ENCODE measurements at places on chromosomes 12 and 14.

GRCh38 chr12:91113621-91114020, 2.3 kb upstream of the LUM start:
- ATAC-seq = no peak

DNA sequence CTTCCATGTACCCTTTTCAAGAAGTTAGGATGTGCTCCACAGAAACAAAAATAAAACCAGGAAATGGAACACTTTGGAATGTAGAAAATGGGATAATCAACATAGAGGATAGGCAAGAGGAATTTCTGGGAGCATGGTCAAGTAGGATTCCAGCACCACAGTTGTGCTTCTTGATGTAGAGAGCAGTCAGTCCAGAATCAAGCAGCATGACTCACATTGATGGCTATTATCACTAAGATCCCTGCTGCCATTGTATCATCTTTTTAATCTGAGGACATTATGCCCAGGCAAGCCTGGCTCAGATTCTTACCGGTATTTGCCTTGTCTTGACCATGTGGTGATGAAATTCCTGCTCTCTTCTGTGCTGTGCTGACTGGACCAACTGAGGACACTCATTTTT, 5.7 kb downstream of the ETFRF1 start:
- ATAC-seq = peak; percentile 83

- ATAC-seq = no peak
Measured at GRCh38 chr12:128015276-128015675, 251.7 kb upstream of the TMEM132C start.

DNA sequence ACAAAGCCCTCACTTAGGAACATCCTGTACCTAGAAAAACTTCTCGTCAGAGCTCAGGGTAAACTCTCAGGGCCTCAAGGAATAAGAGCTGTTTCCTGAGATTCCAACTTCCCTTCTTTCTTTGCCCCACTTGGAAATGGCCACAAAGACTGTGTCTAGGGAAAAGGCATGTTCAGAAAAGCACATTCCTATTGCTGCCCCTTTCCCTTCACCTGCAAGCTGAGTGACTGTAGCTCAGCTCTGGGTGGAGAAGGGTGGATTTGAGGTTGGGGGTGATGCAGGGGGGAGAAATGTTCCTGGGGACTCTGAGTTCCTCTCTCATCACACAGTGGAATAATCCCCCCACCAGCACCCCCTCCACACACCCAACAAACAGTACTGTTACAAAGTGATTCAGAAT, 6.8 kb downstream of the ENDOU start:
- no peak for ATAC-seq

DNA sequence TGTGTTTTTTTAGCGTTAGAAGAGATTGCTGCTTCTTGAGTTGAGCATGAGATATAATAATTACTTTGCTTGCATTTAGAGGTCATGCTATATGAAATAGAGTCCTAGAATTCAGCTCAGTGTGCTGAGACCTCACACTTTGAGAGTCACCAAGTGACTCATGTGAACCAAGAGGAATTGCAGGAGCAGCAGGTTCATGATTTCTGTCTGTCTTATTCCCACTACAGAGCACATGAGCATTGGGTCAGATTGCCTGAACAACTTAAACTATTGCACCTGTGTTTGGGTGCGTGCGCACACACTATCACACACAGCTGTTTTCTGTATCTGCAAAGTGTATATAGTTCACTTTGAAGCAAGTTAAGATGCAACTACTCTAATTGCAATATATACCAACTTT, 109.3 kb downstream of the FGD4 start:
- ATAC-seq = no peak

DNA sequence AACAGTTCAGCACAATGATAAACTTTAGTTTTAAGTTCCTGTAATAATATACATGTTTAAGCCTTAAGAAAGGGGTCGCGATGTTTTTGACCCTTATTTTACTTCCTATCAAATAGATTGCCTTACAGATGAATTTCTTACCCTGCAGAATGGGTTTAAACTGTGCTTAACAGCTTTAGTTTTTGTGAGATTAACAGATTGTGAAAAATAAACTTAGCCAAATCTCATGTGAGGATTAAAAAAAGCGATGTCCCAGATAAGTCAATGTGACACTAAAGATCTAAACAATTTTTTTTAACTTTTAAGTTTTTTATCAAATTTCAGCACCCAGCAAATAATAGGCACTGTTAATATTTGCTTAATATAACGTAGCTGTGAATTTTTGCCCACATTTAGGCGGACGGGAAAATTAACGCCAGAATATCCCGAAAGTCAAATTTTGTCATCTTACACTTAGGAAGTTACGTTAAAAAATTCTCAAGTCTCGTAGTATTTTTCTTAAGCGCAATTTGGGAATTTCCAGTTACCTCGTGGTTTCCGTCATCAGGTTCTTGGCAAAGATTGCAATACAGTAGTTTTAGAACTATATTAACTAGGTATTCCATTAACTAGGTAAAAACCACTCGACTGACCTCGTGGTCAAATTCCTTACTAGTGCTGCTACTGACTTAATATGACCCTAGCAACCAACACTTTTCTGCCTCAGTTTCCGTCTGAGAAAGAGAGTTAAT, 1.2 kb downstream of the HNRNPC start:
- ATAC-seq = no peak

GRCh38 chr12:32471591-32472001, 72.2 kb downstream of the FGD4 start:
- ATAC-seq = no peak

- ATAC-seq = no peak
Measured at GRCh38 chr12:98213556-98213955, 301.8 kb upstream of the TMPO start.

DNA sequence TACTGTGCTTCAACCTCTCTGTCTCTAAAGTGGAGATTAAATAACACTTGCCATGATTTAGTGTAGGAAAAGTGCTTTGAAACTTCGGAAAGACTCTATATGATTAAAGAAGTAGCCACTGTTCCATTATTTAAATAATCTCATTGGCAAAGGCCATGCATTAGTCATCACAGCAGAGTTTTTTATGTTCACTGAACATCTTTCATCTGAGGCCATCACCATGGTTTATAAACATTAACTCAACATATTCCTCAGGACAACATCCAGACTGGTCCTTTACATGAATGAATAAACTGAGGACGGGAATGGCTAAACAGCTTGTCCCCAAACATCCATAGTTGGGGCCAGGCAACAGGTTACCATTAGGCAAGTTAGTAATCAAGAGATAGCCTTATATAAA, 124.6 kb upstream of the FRMD6 start:
- peak; percentile 80 for ATAC-seq

GRCh38 chr12:77045183-77045582, 20.2 kb downstream of the E2F7 start:
- ATAC-seq = peak; percentile 60

- ATAC-seq = peak; percentile 55
Measured at GRCh38 chr12:65881965-65882413, 57.7 kb downstream of the HMGA2 start.

- ATAC-seq = no peak
Measured at GRCh38 chr12:27396216-27396815, 50.2 kb upstream of the SMCO2 start.

DNA sequence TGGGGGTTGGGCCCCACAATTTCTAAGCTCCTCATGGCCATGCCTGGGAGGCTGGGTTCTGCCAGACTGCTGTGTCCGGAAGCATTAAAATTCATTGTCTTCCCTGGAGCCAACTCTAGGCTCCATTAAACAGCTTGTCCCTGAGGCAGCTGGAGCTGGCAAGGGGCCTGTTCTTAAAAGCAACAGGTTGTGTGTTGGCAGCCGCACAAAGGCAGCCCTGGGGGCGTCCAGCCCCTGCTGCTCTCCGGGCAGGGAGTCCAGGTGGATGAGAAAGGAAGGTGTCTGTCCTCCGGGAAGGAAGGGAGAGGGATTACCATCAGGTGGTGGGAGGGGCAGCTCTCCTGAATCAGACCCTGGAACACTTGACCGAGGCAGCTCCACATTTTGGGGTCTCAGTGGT, 98.9 kb downstream of the CHST11 start:
- ATAC-seq = no peak

DNA sequence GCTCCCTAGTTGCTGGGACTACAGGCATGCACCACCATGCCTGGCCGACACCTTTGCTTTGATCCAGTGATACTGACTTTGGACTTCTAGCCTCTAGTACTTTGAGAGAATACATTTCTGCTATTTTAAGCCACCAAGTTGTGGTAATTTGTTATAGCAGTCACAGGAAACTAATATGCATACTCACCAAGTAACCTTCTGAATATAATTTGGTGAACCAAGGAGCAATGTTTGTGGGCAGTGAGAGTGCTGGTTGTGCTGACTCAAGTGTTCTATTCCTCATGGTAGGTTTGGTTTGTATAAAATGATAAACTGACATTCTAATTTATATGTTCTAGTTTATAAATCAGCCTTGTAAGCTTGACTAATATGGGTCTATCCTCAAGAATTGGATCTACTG, 42.4 kb upstream of the MMP19 start:
- no peak for ATAC-seq

- ATAC-seq = no peak
Measured at GRCh38 chr12:75390156-75390898, 562 bp upstream of the GLIPR1L2 start.

- no peak for ATAC-seq
Measured at GRCh38 chr14:28494196-28494595, 272.4 kb upstream of the FOXG1 start.

GRCh38 chr12:91859347-91859746, 286.3 kb downstream of the BTG1 start:
- no peak for ATAC-seq

DNA sequence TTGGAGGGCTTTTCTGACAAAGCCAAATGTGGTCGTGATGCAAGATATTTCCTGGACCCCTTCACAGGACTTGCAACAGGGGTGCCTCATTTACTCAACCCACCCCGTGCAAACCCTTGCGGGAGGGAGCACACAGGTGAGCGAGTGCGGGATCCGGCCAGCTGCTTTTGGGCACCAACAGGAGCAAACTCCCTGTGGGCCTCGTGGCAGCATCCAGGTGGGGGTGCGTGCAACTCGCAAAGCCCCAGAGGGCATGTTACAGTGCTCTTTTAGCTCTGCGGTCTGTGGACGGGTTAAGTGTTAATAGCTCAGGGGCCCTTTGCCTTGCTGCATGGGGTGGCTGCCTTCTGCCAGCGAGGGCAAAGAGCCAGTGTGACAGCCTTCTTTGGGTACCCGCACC, 707.6 kb upstream of the MDGA2 start:
- no peak for ATAC-seq

Data from SK-N-SH treated with all-trans-retinoic acid at 6 μM for 48 hours (cell line).